8988T (cell line): ENCODE measurements at places on chromosomes 1 and 21.

DNA sequence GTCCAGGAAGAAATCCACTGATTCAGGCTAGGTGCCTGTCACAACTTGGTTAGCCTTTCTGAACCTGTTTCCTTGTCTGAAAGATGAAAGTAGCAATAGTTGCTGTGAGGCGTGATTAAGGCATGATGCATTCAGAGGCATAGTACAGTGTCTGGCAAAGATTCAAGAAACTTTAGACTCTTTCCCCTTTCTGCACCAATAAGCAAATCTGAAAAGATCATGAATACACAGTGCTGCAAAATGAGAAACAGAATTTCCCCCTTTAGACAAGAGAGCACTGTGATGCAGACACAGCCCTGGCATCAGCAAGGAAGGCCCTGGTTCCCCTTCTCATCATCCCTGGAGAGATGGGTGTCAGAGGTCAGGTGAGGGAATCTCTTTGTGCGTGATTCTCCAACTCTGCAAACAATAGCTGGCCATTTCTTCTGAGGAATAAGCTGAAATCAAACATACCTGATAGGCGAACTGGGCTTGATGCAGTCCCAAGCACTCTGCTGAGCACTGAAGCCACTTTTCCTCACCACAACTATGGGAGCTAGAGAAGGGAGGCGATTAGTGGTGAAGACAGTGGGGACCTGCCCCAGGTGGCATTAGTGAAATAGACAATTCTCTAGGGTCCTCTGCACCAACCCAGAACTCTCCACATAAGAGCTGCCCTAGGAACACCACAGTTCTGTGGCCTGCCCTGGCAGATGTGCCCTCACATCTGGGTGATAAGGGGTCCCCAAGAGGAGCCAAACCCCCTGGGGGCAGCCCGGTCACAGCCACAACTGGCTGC is 41.7 kb downstream of the ITPKB start:
- DNase-seq, result no peak

GRCh38 chr21:45323487-45324311 is 36.0 kb upstream of the POFUT2 start:
- DNase-seq, result no peak

DNA sequence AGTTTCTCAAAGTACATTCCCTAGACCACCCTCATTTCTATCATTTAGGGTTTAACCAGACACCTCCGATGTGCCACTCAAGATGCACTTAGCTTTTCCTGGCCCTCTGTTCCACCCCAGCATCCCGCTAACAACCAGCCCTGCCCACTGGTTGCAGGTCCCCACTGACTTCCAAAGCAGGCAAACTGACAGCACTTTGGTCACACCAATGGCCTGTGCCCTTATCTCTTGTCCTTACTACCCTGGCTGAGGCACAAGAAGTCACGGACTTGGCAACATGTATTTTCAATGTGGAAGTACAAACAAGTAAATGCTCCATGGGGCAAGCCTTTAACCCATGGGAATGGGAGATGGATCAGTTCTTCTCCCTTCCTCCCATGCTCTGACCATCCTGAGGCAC is 357.1 kb downstream of the OMA1 start:
- no peak for DNase-seq

DNA sequence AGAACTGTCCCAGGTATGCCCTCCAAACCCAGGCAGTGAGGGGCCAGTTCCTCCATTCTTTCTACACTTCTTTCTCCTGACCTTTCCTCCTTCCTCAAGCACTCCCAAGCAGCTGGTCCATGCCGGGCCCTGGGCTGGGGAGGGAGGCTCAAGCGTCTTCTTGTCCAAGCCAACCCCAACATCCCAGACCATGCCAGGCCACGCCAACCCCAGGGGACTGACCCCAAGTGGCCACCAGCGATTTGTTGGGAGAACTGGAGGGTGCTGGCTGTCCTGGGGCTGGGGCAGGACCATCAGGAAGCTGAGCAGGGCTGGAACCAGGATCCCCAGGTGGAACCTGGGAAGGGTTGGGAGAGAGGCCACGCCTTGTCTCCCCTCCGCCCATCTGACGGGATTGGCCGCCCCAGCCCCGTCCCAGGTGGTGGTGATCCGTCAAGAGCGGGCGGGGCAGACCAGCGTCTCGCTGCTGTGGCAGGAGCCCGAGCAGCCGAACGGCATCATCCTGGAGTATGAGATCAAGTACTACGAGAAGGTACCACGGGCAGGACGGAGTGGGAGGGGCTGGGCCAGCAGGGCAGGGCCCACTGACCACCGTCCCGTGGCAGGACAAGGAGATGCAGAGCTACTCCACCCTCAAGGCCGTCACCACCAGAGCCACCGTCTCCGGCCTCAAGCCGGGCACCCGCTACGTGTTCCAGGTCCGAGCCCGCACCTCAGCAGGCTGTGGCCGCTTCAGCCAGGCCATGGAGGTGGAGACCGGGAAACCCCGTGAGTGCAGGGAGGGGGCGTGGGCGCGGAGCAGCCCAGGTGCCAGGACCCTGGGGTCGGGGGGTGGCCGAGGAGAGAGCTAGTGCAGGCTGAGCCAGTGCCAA is 29.9 kb downstream of the EPHA8 start:
- DNase-seq, result no peak

- peak; percentile 92 for DNase-seq
Observed at GRCh38 chr1:156385534-156386031, 16.6 kb downstream of the RHBG start.

DNA sequence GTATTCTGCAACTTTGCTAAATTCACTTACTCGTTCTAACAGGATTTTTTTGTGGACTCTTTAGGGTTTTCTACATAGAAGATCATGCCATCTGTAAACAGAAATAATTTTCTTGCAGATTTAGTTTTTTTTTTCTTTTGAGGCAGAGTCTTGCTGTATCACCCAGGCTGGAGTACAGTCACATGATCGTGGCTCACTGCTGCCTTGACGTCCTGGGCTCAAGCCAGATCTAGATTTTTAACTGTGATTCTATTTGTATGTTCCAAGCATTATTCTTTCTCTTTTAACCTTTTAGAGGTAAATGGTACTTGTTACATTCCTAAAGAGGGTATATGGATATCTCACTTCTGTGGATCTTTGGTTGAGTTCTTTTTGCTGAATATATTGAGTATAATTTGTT is 18.6 kb downstream of the FABP3 start:
- no peak for DNase-seq

DNA sequence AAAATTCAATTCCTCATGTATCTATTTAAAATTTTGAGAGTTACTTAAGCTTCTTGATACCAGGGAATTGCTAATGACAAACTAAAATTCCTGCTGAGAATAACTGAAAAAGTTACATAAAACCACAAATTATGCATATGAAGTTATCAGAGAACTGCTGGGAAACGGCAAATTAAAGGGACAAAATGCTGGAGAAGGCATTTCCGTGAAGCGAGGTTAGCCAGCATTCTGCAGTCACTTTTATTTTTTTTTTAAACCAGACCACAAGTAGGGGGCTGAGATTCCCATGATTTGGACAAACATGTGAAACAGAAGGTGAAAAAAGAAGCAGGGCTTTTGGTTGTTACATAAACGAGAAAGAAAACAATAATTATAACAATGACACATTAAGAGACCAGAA is 737.6 kb upstream of the CHRM3 start:
- no peak for DNase-seq
